ENCODE measurements at places on chromosomes 11 and 22. TPM values are rescaled to one million over a fixed set of nuclear protein-coding genes. Genes with fewer than 3 reads are reported as not detected.

The NPAS4 gene
- total RNA-seq: not detected

The TMEM45B gene
- total RNA-seq: 5.8 TPM

DNA sequence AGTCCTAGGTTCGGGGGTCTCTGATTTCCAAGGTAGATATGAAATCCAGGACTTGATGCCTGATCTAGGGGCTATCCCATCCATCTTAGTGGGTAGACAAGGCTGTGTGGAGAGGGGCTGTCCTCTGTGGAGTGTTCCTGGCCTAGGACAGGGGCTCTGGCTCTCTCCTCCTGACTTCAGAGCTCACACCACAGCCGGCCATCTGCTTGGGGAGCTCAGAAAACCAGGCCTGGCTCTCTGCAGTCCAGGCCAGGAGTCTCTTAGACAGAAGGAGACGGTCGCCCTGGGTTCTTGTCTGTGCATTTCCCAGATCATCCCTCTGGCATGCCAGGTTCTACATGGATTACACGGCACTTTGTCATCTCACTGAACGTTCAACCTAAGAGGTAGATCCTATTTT lies 17.9 kb downstream of the TUB start:
- DNase-seq: no peak

DNA sequence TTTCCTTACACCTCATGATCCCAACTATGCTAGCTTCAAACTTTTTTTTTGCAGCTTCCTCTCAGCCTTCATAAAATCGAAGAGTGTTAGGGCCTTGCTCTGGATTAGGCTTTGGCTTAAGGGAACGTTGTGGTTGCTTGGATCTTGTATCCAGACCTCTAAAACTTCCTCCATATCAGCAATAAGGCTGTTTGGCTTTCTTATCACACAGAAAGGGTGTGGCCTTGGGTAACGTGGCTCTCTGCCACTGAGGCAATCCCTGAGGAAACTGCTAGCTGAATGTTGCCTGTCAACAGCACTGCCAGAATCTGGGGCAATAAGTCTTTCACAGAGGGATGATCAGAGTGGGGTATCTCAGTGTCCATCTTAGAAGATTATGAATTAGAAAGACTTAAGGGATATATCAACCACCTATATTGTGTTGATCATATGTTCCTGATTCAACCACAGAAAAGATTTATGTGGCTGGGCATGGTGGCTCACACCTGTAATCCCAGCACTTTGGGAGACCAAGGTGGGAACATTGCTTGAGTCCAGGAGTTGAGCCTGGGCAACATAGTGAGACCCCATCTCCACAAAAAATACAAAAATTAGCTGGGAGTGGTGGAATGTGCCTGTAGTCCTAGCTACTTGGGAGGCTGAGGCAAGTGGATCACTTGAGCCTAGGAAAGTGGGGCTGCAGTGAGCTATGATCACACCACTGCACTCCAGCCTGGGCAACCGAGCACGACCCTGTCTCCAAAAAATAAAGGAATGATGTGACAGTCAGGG lies 12.5 kb upstream of the CUL5 start:
- no peak for DNase-seq

DNA sequence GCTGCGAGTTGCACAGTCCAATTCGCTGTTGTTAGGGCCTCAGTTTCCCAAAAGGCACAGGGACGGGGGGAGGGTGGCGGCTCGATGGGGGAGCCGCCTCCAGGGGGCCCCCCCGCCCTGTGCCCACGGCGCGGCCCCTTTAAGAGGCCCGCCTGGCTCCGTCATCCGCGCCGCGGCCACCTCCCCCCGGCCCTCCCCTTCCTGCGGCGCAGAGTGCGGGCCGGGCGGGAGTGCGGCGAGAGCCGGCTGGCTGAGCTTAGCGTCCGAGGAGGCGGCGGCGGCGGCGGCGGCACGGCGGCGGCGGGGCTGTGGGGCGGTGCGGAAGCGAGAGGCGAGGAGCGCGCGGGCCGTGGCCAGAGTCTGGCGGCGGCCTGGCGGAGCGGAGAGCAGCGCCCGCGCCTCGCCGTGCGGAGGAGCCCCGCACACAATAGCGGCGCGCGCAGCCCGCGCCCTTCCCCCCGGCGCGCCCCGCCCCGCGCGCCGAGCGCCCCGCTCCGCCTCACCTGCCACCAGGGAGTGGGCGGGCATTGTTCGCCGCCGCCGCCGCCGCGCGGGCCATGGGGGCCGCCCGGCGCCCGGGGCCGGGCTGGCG lies at the start of gene BCR:
BCR (plus strand) TSS at position 209 of the 592 bp plus-strand sequence. CDS start 452 bp downstream, outside the sequence.
- peak; percentile 68 for DNase-seq

The OVOL1 gene
- total RNA-seq: not detected

The CNGA4 gene
- not detected for total RNA-seq

DNA sequence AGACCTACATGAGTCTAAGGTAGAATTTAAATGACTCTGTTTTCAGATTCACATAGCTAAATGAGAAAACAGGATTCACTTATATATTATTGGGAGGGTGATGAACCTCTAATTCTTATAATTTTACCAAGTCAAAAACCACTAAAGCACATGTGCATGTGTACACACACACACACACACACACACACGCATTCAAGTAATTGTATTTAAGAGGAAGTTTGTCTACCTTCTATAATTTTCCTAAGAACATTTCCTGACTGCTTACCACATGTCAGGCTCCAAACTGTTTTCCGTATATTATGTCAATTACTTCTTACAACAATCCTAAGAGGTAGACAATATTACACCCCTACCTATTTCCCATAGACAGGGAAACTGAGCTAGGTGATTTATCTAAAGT lies 6.7 kb downstream of the RNF141 start:
- no peak for DNase-seq

All from activated CD4-positive, alpha-beta memory T cell treated with anti-CD3 and anti-CD28 coated beads for 36 hours (primary cell).